ENCODE measurements at places on chromosomes 1 and 21.

DNA sequence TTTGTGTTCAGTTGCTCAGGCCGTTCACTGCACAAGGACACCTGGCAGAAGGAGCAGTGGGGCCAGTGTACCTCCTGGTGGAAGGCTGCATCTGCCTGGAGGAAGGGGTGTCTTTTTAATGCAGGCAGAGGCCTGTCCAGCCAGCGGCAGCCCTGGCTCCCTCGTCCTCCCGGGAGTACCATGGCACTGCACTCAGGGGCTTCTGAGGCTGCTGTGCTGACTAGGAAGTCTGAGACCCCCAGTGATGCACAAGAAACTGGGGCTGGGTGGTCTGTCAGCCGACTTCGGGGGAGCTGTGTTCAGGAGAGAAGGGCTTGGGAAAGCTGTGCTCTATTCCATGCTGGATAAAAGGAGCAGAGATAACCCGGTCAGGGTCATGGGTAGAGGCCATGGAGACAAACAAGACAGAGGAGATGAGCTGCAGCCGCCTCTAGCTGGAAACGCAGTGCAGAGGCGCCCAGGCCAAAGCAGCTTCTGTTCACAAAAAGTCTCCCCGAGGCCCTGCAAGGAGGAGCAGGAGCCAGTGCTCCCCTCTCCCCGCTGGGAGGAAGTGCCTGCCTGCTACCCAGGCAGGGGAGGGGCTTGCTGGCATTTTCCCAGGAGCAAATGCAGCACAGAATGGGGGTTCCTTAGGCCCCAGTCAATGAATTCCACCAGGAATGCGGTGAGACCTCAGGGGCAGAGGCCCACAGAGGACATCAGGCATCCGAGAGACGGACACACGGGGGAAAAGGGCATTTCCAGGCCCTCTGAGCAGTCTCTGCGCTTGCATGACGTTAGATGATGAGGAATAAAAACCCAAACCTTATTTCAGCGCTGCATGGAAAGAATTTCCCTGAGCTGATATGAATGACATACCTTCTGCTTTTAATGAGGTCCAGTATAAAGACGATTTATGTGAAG is 17.2 kb upstream of the C2CD2 start:
- DNase-seq: no peak

GRCh38 chr1:81887421-81888144 is 86.8 kb downstream of the ADGRL2 start:
- DNase-seq: no peak

DNA sequence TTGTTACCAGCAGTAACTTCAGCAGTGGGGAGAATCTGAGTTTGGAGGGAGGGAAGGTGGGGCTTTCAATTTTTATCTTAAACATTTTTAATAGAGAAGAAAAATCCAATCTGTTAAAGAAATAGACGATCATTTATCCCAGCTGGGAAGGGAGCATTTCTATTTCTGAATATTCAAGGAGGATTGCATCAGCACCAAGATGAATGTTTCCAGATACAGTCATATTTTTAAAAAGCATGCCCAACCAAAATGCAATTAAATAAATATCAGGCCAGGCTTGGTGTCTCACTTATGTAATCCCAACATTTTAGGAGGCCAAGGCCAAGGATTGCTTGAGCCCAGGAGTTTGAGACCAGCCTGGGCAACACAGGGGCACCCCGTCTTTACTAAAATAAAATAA is 1.7 kb upstream of the ATP1A4 start:
- DNase-seq: no peak

GRCh38 chr1:31650161-31651088 is 5.7 kb upstream of the PEF1 start:
- no peak for DNase-seq

DNA sequence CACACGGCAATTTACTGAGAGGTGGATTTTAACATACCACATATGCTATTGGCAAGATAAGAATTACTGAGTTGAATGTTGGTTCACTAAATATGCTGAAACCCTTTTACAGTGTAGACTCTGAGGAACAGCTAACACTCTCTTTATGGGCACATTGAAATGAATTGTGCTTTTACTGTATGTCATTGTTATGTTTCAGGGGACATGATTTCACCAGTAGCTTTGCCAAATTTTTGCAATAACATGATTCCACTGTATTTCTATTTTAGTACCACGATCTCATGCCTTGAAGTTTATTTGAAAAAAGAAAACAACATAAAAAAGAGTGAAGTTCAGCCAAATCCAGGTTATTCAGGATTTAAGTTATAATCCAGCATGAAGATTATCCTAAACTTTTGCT is 188.5 kb downstream of the HLX start:
- no peak for DNase-seq

- DNase-seq: peak; percentile 32
These were observed 2.7 kb upstream of the SDC3 start for GRCh38 chr1:30911059-30911954.

- DNase-seq: no peak
These were observed 24.3 kb upstream of the FMO2 start for GRCh38 chr1:171160639-171161354.

DNA sequence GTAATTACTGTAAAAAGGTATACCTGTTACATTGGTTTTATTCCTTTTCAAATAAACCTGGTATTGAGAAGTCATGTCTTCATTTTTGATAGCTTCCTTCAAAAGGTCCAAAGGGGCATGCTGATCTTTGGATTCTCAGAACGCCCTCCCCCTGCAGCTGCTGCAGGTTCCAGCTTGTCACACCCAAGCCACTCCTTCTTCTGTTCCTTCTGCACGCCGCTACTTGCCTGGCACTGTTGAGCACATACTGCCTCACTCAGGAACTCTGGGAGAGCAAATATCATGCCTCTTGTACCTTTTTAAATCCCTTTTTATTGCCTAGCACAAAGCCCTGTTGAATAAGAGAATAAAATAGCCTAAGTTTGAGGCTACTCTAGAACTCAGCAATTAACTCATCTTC is 136.9 kb downstream of the BARHL2 start:
- DNase-seq: no peak

DNA sequence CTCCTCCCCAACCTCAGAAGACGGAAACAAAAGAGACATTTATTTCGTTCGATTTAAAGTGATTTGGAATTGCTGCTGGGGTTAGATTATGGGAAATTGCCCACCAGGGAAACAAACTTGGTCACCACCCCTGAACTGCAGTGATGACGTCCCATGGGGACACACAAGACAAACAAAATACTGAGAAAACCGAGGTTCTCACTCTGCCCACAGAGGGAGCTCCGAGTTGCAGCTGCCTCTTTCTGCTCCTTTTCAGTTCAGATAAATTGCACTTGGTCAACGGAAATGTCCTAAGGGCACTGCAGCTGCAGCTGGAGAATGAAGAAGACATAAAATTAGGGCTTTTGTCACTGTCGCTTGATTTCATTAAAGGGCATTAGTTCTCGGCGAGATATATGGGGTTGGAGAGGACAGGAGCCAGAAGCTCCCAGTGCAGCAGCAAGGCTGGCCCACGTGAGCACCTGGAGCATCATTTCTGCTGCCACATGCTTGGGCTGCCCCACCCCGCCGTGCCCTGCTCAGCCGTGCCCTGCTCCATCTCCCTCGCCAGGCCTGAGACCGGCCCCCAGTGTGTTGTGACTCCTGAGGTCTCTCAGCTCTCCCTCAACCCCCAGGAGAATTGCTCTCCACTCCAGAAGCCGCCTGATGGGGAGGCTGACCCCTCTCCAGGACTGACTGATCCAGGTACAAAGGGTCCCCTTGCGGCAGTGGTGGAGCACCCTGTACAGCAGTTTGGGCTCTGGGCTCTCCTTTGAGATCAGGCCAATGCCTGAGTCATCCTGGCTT is 231.7 kb upstream of the AJAP1 start:
- DNase-seq: no peak

- DNase-seq: no peak
These were observed 177.1 kb downstream of the GABPA start for GRCh38 chr21:25911730-25912401.

DNA sequence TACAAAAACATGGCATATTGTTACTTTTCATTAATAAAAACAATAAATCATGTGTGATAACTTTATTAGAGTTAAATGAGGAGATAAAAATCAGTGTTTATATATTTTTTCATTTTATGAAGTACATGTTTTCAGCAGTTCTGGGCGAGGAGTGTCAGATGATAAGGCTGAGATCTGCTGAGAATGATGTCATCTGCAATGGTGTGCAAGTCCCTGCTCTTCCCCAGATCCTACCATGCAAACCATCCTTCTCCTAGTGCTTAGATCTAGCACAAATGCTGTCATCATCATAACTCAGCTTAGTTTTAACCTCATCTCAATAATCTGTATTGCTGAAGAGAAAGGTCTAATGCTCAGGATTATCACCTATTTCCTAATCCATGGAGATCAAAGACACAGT is 214.4 kb upstream of the DAB1 start:
- DNase-seq: no peak

- no peak for DNase-seq
These were observed 22.8 kb downstream of the DHX9 start for GRCh38 chr1:182861994-182862393.

GRCh38 chr1:230109895-230110667 is 43.0 kb downstream of the GALNT2 start:
- DNase-seq: peak; percentile 14

GRCh38 chr1:153540394-153541361 is at the start of gene S100A5:
S100A5 (minus strand) TSS chr1:153540934; CDS start chr1:153540191, 743 bp downstream.
- peak; percentile 55 for DNase-seq

DNA sequence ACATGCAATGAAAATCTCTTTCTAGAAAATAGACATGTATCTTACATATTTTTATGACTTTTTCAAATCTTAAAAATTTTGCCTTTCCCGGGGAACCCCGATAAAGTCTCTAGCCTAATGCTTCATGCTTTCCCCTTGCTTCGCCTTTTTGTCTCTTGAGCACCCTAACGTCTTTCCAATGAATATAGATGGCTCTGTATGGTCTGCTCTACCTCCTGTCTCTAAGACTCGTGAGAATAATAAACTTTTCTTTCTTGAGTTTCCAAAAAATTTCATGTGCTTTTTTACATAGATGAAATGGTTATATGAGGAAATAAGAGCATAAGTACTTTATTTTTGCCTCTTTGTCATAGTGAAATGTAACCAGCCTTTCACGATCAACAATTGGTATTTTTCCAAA is 202.6 kb downstream of the PDE4B start:
- DNase-seq: no peak

DNA sequence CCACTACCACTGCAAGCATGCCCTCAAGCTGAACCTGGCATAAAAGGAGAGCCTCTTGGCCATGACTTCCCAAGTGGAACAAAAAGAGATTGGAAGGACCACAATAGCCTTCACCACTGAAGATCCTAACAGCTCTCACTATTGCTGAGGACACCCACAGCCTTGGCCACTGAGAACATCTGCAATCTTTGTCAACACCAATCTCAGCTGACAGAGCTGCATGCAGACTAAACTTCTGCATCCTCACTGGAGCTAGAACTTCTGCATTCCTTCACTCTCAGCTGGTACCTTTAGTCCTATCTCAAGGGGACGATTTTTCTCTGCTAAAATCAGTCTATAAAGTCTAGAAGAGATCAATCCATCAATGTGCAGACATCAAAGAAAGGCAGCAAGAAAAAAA is 8.3 kb upstream of the FCRL2 start:
- no peak for DNase-seq

Measured in CD4-positive, alpha-beta memory T cell (primary cell).